ENCODE measurements at places on chromosomes 16 and 17.

- peak; percentile 28 for DNase-seq
These were observed 49.1 kb upstream of the PMFBP1 start for GRCh38 chr16:72220875-72221629.

- DNase-seq, result no peak
These were observed 2.5 kb upstream of the GJD3 start for GRCh38 chr17:40366861-40367518.

DNA sequence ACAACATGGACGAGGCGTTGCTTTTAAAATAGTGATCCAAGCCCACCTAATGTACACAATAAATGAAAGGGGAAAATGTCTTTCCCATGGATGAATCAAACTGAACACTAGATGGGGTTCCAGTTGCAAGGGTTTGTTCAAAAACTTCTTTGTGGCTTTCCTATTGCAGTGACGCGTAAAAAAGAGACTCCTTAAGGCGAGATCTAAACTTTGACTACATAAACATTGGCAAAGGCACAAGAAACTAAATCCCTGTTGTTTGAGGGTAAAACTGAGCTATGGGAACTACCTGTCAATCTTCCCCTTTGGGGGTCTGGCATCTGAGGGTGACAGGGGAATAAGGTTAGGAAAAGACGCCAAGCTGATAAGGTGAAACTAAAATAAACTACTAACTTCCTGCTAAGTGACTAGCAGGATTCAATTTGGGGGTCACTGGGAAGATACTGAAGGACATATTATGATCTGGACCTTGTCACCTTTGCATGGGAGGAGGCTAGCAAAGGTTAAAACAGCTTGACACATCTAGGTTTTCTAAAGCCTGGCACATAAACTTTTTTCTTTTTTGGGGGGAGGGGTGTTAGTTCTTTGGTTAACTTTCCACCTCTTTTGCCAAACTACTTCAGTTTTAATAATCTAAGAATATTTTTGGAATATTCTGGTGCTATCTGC lies 4.7 kb downstream of the SALL1 start:
- no peak for DNase-seq

GRCh38 chr16:84667600-84668309 lies 19.4 kb downstream of the KLHL36 start:
- no peak for DNase-seq

DNA sequence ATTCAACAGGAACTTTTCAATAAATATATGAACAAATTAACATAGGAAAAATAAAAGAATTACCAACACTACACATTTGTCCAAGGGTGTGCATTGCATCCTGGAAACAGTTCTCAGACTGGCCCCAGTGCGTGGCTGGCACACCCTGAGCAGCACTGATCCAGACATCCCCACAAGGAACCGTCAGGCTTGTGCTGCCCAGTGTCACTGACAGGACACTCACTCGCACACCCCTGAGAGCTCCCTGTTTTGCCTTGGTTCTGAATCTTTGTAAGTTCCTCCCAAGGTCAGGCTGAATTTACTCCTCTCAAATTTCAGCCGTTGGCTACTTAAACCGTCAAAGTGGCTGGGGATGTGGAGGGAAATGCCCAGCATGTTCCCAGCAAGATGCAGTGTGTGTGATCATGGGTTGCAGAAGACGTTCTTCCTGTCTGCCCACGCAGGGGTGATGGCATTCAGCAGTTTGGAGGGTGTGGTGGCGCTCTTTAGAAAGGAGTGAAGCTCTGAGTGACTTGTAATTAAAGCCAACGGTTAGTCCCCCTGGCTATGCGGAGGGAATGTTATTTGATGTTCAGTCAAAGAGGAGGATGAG lies 1.7 kb downstream of the MT2A start:
- DNase-seq, result no peak

All from NCI-H524 treated with DMSO at 0.1 percent for 48 hours (cell line).